ENCODE measurements at places on chromosomes 5 and 9. TPM values are rescaled to one million over a fixed set of nuclear protein-coding genes. Genes with fewer than 3 reads are reported as not detected.

The TAS2R1 gene
- not detected for polyA plus RNA-seq

The CATSPER3 gene
- 0.36 TPM for polyA plus RNA-seq

The TEX10 gene
- 11.6 TPM for polyA plus RNA-seq

The SPATA31C1 gene
- polyA plus RNA-seq: not detected

GRCh38 chr9:121472446-121472845 is 27.2 kb downstream of the GGTA1 start:
- DNase-seq: no peak

All from CD8-positive, alpha-beta memory T cell (primary cell).